NCI-H446 (cell line): ENCODE measurements at places on chromosomes 4 and X.

DNA sequence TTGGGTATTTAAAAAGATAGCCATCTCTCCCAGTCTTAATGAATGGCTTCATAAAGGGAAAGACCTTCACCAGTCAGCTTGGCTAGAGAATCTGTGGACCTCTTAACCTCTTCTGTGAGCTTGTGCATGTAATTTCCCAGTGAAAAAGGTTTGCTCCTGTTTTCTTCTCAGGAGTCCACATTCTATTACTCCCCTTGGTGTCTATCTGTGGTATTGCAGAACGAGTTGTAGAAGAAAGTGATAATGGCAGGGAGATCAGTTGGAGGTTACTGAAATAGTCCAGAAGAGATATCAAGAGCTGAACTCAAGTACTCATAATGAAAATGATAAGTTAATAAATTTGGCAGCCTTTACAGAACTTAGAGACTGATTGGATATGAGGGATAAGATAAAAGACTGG lies 16.5 kb upstream of the VAMP7 start:
- DNase-seq: no peak

DNA sequence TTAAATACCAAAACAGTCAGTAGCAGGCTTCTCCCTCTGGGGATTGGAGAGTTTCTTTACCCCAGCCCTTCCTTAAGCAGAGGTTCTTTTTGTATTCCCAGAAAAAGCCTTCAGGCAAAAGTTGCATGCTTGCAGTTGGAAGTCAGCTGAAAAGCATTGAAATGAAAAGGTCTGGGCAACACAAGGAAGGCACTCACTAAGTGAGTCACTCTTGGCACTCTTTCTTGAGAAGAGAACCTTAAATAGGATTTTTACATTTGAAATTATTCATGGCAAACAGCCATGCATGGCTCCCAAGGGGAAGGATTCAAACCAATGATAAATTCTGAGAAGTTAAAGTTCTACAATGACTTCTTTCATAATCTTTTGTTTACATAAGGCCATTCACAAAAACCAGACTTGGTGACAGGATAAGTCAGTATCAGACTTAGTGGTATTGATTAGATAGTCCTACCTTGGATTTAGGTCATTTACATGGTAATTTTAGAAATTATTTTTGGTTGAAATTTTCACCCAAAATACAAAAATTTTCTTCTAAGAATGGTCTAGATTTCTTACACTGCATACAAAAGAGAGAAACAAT lies 2068.9 kb downstream of the PCDH7 start:
- DNase-seq: peak; percentile 21

- no peak for DNase-seq
Measured at GRCh38 chr4:102734591-102735385, 26.0 kb downstream of the MANBA start.

DNA sequence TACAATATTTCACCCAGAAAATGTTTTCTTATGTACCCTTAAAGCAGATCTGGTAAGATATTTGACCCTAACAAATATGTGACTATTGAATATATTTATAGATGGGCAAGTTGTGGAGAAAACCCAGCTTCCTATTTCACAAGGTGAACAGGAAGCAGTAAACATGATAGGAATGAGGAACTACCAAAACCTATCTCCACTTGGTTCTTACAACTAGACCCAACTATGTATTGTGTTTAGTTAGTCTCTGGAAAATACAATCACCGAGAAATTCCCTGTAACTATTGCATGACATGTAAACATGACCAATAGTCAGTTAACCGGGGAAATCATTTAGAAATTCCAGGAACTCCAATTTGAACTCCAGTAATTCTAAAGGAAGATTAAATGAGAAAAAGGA lies 8.4 kb upstream of the RXFP1 start:
- no peak for DNase-seq

DNA sequence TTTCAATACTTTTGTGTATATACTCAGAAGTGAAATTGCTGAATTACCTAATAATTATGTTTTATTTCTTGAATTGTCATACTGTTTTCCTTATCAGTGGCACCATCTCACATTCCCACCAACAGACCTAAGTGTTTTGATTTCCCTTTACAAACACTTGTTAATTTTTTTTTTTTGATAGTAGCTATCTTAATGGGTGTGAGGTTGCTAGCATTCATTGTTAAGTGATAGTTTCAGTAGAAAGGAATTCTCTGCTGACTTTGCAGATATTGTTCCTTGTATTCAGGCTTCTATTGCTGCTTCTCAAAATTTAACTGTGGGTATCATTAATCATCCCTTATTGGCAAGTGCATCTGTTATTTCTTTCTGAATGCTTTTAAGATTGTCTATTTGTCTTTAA lies 927.5 kb upstream of the SLIT2 start:
- DNase-seq: no peak

DNA sequence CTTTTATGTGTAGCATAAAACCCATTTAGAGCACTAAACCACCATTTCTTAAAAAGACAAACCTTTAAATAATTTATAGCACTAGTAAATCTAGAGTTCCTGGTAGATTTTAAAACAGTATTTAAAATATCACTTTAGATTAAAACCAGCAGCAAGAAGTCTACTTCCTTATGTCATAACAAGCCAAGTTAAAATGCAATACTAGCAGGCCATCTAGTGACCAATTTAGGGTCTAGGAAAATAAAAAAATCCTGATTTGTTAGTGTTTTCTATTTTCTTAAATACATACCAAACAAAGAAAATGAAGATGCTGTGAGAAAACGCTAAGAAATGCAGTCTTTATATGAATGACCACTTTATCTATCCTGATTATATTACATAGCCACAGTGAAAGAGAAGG lies 53.9 kb downstream of the PAPSS1 start:
- DNase-seq: peak; percentile 23

GRCh38 chr4:25172961-25173915 lies 13.0 kb upstream of the SEPSECS start:
- no peak for DNase-seq

GRCh38 chr4:173506597-173507211 lies 23.3 kb downstream of the HAND2 start:
- DNase-seq: no peak

DNA sequence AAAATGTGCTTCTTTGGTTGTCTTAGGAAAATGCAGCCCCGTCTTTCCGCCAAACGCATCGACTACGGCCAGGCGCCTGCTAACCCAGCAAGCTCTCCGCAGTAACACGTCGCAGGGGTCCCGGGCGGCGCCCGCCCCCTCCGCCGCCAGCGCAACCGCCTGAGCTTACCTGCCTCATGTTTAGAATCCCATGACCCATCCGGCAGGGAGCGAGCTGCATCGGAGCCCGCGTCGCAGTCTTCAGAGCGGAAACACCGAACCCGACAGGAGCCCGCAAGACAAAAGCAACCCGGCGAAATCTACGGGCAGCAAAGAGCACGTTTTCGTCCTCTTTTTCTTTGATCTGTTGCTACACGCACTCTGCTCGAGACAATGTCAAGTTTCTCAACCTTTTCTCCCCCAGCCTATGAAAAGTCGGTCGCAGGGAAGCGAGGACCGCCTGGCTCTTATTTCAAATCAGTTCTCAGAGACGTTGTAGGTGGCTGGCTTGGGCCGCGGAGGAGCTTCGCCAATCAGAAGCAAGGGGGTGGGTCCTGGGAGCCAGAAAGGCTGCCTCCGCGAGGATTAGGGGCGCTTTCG lies at the start of gene MID1:
MID1 (minus strand) TSS at position 465 of the 579 bp plus-strand sequence. CDS start 53,038 bp downstream, outside the sequence.
- peak; percentile 56 for DNase-seq

DNA sequence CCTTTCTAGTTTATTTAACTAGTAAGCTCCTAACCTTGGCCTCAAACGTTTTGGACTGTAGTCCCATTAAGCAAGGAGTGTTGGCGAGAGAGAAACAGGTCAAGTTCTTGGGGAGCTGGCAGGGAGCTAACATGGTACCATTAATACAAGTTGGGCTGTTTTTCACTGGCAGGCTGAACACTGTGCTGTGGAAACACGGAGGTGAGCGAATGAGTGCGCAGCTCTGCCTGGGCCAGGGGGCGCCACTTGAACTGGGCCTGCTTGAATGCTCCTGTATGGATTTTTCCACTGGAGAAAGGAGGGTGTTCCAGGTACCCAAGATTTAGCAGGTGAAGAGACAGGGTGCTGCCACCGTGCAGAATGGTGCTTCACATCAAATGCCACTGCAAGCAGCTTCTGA lies 7.4 kb upstream of the SMS start:
- no peak for DNase-seq

- DNase-seq: no peak
Measured at GRCh38 chr4:182018691-182019090, 224.5 kb upstream of the TENM3 start.

DNA sequence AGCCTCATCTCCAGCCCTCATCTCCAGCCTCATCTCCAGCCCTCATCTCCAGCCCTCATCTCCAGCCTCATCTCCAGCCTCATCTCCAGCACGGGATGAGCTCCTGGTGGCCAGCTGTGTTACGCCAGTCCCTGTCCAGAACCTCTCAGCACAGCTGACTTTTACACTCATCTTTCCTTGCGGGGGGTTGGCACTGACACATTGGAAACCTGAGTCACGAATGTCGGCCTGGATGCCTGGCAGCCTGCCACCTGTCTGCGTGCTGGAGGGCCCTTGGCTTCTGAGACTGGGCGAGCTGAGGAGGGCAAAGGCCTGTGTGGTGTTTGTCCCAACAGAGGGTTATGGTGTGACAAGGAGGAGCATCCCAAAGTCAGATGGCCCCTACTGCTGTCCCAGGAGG lies 66.1 kb upstream of the HGFAC start:
- DNase-seq: peak; percentile 63

DNA sequence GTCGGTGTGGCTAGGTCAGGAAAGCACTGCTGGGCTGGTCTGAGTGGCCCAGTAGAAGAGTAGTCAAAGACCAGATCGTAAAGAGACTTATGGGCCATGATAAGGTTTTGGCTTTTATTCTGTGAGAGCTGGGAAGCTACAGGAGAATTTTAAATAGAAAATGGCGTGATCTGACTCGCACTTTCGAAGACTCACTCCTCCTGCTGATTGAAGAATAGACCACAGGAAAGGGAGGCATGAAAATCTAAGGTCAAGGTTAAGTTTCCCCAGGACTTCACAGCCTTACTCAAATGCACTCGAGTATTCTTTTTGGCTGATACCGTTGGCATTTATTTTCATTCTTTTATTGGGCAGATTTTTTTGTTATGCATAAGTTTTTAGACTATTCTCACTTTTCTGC lies 231.4 kb upstream of the ANKRD50 start:
- no peak for DNase-seq

- no peak for DNase-seq
Measured at GRCh38 chr4:72591547-72592454, 22.8 kb upstream of the ADAMTS3 start.

DNA sequence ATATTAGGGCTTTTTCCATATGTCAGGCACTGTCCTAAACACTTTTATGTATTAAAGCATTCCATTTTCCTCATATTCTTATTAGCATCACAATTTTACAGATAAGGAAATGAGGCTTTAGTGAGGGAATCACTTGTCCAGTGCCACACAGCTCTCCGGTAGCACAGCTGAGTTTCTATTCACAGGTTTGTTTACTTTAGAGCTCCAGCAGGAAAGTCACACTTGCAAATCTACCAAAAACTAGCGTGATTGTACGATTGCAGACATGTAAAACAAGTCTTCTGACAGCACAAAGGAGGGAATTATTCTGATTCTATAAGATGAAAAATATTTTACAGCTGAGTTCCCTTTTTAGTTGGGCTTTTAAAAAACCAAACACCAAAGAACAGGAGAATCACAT lies 472.1 kb downstream of the TMA16 start:
- DNase-seq: no peak

DNA sequence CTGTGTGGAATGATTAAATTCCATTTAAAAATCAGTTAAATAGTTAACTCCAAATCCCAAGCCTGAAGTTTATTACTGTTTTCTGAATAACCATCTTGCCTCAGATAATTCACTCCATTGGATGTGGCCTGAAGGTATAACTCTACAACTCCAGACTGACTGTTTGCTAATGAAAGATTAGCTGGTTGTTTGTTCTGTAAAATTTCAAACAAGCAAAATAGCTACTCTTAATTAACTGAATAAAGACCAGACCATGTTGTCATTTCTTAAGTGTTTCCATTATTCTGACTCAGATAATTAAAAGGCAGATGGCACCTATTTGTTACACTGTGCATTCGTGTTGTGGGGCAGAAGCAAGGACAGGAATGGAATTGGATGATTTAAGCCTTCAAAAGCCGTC lies 78.5 kb upstream of the DDIT4L start:
- no peak for DNase-seq
